ENCODE measurements at places on chromosomes 12 and 14.

DNA sequence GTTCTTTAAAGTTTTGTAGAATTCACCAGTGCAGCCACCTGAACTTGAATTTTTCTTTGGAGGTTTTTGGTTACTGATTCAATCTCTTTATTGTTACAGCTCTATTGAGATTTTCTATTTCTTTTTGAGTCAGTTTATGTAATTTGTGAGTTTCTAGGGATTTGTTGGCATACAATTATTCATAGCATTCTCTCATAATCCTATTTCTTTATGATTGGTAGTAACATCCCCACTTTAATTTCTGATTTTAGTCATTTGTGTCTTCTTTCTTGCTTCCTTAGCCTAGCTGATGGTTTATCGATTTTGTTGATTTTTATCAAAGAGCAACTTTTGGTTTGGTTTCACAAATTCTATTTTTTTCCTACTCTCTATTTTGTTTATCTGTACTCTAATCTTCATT, 17.9 kb upstream of the BBS10 start:
- DNase-seq = no peak

DNA sequence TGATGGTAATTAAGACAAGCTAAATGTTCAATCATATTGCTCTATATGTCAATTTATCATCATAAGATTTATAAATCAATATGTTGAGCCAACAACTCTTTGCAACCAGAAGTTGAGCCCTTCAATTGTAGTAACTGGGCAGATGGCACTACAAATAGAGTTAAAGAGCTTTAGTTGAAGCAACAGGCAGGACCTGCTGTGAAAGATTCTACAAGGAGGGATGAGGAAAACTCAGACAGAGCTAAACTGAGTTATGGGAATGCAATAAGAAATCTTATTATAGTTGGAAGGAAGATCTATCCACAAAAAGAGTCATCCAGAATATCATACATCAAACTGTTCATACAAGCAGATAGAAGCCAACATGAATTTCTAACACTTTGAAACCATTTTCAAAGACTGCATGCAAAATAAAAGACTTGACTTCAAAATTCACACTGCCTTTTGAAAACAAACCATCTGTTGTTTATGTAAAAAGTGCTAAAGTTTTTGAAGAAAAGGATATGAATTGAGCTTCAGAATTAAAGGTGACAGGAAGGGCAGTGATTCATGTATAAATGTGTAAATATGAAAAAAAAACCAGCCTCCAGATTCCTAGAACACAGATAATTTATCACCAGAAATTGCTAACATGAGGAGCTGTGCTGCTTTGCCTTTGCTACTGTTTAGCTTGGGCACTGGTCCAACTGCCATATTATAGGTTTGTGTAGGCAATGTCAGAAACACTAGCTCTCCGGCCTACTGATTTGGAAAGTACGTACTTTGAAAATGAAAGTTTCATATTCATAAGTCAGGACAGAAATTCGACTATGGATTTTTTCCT, 133.2 kb downstream of the SLC35F4 start:
- DNase-seq = no peak

DNA sequence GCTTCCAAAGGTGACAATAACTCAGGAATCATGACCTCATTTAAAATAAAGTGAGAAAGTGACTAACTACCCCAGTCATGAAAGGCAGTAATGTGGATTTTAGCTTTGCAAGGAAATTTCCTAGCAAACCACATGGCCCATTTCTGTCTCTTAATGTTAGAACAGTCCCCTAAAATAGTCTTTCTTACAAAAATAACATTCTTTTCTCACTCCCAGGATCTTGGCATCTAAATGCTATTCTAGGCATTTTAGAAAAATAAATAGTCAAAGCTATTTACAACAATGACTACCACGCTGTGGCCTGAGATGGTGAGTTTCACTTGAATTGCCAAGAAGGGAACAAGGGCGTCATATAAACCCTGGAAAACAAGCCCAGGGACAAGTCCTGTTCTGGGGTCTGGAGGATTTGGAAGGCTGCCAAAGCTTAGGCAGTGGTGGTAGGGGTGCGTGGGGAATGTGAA, 101.2 kb upstream of the CCDC175 start:
- no peak for DNase-seq

DNA sequence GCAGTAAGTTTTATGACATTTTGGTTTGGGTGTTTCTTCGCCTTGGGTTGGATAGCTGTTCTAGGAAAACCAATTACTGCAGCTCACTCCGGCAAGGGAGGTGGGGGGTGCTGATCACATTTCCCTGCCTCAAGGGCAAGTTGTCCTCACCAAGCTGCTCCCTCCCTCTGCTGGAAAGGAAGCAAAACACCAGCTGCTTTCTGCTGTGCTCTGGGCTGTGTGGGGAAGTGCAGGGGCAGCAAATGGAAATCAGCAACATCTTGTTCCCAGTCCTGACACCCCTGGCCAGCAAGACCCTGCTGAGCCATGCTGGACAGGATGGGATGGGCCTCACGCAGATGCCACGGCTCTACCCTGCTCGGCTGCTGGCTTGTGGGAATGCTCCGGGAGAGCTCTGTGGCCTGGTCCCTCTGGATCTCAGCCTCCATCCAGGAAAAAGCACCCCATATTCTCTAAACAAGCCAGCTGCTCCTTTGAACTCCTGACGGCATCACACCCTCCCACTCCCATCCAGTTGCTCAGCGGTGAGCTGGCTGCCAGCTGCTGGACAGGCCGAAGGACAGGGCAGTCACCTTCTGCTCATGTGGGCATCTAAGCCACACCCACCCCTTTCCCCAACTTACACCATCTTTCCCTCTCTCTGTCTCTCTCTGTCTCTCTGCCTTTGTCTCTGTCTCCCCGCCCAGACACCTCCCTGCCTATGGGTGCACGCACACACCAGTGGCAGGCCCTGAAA, 52.4 kb upstream of the EIF5 start:
- DNase-seq = peak; percentile 79

DNA sequence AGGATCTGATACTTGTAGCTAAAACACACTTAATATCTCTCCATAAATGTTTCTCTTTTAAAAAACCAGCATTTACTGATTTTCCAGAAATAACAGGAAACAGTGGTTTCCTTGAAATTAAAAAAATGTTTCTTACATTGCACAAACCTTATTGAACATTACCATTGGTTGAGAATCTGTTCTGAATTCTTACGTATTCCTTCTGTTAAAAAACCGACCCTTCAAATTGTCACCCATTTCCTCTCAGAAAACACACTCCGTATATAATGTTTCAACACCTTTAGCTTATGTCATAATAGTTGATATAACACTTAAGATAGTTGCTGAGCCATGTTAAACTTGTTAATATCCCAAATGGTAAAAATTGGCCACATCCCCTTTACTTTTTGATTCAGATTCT, 51.2 kb downstream of the MSRB3 start:
- no peak for DNase-seq
